ENCODE measurements at places on chromosomes 3 and 15.

GRCh38 chr3:127296959-127297358 is 9.1 kb upstream of the PRR20G start:
- DNase-seq, result no peak

GRCh38 chr3:63931290-63931689 is 19.1 kb upstream of the SCAANT1 start:
- DNase-seq, result no peak

DNA sequence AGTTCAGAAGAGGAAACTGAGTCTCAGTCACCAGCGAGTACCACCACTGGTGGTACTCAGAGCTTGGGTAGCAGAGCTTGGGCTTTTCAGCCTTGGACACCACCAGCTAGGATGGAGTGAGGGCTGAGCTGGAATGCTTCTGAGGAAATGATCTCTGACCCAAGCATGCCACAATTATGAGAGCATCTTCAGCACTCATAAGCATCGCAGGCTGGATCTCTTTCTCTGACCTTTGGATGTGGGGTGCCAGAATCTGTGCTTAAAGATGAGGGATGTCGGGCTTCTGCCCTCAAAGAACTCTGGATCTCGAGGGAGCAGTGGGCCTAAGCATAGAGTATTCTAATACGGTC is 36.4 kb downstream of the ZNF710 start:
- DNase-seq, result no peak

GRCh38 chr15:66675446-66675845 is 26.6 kb upstream of the SMAD6 start:
- DNase-seq, result no peak

DNA sequence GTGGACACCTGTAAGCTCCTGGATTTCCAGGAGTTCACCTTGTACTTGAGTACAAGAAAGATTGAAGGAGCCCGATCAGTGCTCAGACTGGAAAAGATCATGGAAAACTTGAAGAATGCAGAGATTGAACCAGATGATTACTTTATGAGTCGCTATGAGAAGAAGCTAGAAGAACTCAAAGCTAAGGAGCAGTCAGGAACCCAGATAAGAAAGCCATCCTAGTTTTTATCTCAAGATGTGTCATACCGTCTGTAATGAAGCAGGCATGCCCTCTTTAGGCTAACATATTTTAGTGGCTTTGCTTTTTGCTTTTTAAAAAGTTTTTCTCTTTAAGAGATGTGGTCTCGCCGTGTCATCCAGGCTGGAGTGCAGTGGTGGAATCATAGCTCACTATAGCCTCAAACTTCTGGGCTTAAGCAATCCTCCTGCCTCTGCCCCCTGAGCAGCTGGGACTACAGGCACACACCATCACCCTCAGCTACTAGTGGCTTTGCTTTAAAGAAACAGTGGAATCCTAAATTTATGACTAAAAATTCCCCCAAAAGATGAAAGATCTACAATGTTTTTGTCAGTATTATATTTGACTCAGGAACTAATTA is 28.1 kb downstream of the EXOG start:
- no peak for DNase-seq

DNA sequence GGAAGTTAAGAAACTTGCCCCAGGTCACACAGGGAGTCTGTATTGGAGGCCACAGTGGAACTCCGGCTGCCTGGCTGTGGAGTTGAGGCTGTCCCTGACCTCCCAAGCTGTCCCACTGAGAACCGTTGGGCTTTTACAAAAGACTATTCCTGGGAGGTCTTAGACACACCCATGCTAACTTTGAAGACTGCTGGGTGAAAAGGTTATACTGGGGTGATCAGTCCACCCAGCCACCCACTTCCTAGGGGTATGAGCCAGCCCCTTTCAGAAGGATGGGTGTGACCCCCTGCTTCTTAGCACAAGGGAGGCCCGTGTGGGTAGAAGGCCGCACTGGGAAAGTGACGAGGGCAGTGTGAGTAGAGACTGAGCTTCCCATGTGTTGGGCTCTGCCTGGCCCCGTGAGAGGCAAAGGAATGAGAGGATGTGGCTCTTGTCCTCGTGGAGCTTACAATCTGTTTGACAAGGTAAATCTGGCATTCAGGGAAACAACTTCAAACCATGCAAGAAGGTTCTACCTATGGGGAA is 19.0 kb downstream of the MRAS start:
- DNase-seq, result no peak

GRCh38 chr3:27681249-27681748 is 40.8 kb downstream of the EOMES start:
- no peak for DNase-seq

GRCh38 chr3:29194139-29194538 is 86.7 kb upstream of the RBMS3 start:
- no peak for DNase-seq

GRCh38 chr15:71149646-71150557 is 34.6 kb downstream of the THSD4 start:
- no peak for DNase-seq

- DNase-seq, result peak; percentile 5
Measured at GRCh38 chr3:67083277-67083676, 85.2 kb downstream of the KBTBD8 start.

DNA sequence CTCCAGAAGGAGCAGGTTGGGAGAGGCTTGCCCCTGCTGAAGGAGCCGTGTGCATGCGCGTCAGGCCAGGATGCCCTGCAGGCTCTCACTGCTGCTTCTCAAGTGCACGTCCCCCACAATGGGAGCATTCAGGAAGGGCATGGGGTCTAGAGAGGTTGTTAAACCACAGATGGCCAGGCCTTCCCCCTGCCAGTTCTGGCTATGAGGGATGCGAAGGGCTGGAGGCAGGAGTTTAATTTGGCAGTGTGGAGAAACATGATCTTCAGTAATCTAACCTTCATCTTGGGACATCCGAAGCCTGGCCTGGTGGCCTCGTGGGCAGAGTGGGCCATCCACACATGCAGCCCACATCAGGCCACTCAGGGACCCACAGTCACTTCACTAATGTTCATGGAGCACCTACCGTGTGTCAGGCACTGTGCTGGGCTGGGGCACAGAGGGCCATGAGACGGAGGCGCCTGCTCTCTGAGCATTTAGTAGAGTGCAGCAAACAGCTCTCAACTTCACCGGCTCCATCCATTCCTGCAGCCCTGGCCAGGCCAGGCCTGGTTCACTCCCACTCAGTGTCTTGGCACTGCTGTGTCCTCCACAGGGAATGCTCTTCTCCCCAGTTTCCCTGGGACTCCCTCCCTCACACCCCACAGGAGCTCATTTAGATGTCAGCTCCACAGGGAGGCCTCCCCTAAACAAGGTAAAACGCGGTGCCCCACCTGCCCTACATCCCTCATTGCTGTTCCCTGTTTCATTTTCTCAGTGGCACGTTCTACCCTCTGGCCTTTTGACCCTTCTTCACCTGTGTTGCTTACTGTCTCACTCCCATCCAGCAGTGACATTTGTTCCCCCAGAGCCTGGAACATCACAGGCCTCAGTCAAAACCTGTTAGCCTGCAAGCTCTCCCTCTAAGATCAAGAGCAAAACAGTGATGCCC is 4.0 kb downstream of the CFAP100 start:
- DNase-seq, result no peak

DNA sequence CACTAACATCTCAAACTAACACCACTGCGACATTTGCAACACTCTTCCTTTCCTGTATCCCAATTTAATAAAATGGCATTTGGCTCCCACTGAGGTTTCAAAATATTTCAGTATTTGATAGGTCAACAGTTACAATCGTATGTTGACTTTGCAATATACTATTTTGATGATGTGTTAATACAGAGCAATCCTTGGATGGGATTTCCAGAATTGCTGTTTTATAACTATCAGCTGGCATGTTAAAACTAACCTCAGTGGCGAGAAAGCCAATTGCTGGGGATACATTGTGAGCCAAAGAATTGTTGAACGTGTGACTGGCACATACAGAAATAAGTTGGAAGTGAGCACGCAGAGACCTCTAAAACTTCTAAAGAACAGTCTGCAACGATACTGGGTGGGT is 226.1 kb upstream of the LYSMD4 start:
- DNase-seq, result no peak

- DNase-seq, result no peak
Measured at GRCh38 chr15:97030251-97030650, 699.8 kb downstream of the NR2F2 start.

DNA sequence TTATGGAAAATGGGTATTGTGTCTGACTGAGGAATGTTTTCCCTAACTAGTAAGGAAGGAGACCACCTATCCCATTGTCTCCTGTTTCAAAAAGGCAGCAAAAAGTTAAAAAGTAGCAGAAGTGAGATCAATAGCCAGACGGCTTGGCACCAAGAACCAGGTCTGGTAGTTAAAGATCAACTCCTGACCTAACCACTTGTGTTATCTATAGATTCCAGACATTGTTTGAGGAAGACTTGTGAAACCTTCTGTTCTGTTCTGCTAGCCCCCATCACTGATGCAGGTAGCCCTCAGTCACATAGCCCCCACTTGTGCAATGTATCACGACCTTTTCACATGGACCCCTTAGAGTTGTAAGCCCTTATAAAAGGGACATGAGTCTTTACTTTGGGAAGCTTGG is 46.3 kb upstream of the C2CD4B start:
- no peak for DNase-seq

DNA sequence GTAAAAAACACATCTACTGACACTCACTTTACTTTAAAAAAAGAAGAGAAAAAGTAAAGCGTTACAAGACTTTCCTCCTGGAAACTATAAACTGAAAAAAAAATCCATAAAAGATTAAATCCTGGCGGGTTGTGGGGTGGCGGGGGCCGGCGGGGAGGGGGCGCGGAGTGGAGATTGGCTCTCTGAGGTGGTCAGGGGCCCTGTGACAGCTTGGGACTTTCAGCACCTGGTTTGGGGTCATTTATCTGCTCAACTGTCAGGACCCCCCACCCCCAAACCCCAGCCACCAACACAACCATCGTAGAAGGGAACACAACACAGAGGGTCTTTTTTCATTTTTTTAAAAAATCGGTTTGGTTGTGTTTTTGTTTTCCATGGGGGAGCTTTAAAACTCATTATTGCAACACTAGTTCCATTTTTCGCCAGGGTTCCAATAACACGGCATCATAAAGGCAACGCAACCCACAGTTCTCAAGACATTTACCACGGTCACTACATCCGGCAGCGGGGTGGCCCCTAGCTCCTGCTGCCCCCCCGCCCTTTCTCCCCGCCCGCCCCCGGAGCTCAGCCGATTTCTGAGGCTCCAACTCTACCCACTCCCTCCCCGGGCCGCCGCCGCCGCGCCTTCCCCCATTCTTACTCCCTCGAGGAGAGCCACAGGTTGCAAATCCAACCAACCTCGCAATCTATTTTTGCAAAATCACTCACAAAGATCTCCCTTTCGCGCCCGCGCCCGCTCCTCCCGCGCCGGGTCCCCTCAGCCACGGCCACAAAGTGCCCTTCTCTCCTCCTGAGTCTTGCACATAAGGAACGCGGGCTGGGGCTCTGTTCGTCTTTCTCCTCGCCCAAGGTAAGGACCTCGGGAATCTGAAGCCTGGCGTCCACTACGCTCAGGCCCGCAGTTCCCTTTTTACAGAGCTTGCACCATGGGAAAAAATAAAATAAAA is 1.8 kb downstream of the BCL6 start:
- DNase-seq, result peak; percentile 25

DNA sequence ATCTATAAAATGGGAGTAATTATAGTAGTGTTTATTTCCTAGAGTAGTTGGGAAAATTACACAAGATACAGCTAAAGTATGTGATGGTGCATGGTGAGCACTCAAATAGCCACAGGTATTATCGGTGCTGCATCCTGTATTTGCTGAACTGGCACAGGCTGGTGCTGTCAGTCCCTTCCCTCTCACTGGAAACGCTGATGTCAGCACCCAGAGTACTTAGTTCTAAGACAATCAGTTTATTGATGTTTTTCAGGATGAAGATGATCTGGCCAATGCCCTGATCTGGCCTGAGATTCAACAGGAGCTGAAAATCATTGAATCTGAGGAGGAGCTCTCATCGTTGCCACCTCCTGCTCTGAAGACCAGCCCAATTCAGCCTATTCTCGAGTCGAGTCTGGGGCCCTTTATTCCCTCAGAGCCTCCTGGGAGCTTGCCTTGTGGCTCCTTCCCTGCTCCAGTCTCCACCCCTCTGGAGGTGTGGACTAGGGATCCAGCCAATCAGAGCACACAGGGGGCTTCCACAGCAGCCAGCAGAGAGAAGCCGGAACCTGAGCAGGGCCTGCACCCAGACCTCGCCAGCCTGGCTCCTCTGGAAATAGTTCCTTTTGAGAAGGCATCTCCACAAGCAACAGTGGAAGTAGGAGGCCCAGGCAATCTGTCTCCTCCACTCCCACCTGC is 49.7 kb downstream of the TMEM39A start:
- DNase-seq, result no peak

- DNase-seq, result no peak
Measured at GRCh38 chr3:135100366-135100765, 305.3 kb downstream of the EPHB1 start.

DNA sequence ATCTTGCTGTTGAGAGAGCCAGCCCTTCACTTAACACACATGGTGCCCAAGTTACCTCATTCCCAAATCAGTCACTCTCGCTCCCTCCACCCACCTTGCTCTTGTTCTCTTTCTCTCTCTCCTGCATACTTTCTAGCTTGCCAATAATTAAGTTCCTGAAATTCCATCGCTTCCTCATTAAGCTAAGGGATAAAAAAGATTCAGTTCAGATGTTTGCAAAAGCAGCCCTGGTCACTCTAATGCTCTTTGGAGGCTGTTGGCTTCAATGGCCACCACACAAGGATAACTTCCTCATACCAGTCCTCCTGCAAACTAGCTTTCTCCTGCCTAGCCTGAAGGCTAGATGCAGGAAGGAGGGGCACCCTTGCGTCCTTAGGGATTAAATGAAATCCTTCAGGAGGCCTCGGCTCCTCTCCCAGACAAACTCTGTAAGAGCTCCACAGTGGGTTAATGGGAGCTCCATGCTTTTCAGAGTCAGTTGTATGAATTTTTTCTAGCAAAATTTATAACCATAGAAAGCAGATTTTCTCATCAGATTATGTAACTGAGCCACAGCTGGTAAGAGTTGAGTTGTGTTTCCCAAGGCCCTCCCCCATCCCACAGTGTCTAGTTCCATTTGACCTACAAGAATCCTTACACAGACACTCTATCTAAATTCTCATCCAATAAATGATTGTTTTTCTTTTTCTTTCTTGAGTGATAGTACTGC is 176.6 kb upstream of the TRIM42 start:
- DNase-seq, result no peak

All from stimulated activated CD8-positive, alpha-beta memory T cell treated with anti-CD3 and anti-CD28 coated beads, Interleukin-4, amount 100 ng/mL, for 1 hour (primary cell).